ENCODE measurements at places on chromosomes 2 and 18.
A peak's percentile ranks its signal among the peaks of the same experiment; 100 is the strongest.

GRCh38 chr2:28338046-28338817, 54.4 kb upstream of the FOSL2 start:
- no peak for DNase-seq

DNA sequence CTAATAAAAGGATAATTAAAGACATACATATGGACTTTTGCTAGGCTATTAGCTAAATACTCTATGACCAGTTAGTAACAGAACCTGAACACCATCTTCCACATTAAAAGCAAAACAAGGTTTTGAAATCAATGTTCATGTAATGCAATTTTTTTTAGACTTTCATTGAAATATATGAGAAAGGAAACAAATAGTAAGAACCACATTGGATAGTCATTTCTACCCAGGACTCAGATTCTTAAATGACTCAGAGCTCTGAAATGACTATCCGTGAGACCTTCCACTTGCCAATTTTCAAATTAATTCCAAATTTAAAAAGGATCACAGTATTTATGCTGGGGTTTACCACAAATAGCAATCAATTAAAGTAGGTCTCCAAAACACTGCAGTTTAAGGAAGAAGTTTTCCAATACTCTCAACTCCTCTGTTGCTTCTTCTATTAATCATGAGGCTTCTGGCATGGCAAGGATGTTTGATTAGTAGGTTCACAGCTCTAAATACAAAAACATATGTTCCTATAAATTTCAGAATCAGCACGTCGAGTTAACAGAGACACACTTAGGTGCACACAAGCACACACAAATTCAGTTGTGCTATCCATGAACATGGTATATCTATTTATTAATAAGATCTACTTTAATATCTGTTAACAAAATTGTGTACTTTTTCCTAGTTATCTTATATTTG, 841.0 kb downstream of the RNF144A start:
- no peak for DNase-seq

GRCh38 chr2:23656597-23656973, 270.3 kb downstream of the ATAD2B start:
- no peak for DNase-seq

GRCh38 chr18:13800505-13801259, 23.3 kb upstream of the MC5R start:
- DNase-seq: peak; percentile 36

DNA sequence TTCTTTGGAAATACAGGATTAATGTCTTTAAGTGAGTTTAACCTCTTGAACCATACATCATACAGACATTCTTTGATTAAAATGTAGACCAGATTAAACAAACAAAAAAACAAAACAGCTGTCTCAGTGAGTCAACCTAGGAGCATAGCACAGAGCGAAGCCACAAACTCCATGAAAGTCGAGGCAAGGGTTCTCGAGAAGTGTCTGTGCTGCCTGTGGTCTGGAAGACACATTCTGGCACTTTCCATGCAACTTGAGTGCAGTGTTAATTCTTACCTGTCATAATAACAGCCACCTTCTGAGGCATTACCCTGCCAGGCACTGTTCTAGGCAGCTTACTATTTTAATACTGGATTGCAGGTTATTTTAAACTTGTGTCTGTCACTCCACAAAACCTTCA, 435.5 kb upstream of the MMADHC start:
- no peak for DNase-seq

- no peak for DNase-seq
Measured at GRCh38 chr2:190318931-190319554, 583 bp downstream of the HIBCH start.

DNA sequence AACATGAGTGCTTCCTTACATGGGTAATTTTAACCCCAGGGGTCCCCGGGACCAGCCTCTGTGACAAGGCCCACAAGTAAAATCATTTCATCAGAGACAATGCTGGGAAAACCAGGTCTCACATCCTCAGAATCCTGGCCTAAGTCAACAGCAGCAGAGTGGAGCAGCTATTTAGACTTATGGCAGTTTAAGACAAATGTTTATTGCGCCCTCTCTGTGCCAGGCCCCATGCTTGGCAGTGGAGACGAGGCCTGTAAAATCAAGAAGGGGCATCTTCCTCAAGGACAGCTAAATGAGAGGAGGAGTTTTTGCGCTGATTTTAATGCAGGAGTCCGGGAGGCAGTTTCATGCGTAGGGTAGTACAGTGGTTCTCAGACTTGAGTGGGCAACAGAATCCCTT, 56.0 kb upstream of the ACAA2 start:
- no peak for DNase-seq

GRCh38 chr2:111954602-111955332, 56.4 kb downstream of the MERTK start:
- DNase-seq: no peak

GRCh38 chr2:159976527-159977160, 85.8 kb downstream of the PLA2R1 start:
- no peak for DNase-seq

DNA sequence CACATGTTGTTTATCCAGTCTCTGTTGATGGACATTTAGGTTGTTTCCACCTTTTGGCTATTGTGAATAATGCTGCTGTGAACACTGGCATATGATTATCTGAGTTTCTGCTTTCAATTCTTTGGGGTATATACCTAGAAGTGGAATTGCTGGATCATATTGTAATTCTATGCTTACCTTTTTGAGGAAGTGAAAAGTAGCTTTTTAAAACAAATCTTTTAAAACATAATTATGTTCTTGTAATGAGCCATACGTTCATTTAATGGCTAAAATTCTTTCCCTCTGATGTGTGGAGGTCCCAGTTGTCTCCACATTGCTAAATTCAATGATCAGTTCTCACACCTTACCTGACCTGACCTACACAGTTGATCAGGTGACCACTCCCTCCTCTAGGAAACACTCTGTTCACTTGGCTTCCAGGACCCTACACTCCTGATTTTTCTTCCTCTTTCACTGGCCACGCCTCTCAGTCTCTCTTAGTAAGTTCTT, 27.8 kb upstream of the SERTAD2 start:
- no peak for DNase-seq

- no peak for DNase-seq
Measured at GRCh38 chr2:23561088-23561487, 176.1 kb downstream of the KLHL29 start.

DNA sequence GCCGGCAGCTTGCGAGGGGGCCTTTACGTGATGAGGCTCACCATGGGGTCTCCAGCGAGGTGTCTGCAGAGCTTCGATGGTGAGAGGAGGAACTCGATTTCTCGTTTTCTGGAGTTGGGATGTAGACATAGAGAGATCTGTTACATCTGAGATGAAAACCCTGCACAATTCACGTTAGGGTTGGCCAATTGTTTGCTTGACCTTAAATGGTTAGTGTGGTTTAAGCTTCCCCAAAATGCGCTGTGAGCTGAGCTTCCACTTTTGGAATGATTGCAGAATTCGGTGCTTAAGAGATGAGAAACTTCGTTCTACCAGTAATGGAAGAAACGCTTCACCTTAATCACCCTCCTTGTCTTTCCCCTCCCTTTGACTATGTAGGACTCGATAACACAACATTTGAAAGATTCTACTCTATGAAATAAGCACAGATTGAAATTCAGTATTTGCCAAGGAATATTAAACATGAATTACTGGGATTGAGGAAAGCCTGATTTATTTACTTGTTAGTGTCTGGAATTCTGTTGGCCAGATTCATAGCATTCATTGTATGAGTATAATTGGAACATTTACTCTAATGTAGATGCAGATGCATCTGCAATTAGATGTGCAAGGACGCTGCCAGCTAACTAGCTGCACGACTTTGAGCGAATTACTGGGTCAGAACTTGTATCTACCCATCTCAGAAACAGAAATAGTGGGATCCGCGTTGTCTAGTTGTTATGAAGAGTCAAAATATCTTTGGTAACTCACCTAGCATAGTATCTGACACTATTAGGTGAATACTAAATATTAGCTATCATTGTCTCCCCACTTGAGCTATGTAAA, 1.6 kb upstream of the KLF7 start:
- DNase-seq: no peak

DNA sequence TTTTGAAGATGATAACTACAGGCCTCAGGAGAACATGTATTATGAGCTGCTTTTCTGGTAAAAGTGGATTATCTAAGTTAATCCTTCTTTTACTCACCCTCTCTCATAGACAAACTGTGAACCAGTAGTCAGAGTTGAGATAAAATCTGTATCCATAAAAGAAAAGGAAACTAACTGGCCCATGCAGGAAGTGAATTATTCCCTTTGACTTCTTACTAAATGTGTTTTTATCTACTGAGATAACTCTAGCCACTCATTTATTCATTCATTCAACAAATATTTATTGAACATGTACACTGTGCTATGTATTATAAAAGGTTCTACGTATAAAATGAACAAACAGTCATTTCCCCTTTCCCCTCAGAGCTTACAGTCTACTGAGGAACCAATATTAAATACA, 10.0 kb downstream of the WDR35 start:
- DNase-seq: no peak

DNA sequence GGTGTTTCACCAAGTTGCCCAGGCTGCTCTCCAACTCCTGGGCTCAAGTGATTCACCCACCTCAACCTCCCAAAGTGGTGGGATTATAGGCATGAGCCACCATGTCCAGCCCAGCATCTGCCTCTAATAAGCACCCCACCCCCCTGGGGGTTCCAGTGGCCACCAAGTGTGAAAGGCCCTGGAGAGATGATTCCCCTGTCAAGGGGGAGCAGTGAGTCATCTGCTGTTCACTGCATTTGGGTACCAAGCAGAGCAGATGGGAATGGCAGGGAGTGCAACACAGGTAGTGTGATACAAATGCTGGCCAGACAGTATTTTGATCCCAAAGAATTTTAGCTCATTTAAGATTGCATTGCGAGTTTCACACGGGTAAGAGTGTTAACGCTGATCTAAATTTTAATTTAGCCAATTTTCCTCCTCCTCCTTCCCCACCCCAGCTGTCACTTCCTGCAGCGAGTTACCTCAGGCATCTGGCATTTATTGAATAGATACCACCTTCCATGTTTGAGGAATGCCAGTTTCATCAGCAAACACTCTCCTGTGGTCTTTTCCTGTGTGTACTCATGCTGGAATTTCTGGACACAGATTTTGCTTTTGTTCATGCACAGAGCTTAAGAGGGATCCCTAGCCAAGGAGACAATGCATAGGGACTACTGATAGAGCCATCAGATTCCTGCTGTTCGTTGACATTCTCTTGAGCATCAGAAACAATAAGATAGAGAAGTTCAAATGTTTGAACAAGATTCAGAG, 32.4 kb upstream of the NCK2 start:
- no peak for DNase-seq

DNA sequence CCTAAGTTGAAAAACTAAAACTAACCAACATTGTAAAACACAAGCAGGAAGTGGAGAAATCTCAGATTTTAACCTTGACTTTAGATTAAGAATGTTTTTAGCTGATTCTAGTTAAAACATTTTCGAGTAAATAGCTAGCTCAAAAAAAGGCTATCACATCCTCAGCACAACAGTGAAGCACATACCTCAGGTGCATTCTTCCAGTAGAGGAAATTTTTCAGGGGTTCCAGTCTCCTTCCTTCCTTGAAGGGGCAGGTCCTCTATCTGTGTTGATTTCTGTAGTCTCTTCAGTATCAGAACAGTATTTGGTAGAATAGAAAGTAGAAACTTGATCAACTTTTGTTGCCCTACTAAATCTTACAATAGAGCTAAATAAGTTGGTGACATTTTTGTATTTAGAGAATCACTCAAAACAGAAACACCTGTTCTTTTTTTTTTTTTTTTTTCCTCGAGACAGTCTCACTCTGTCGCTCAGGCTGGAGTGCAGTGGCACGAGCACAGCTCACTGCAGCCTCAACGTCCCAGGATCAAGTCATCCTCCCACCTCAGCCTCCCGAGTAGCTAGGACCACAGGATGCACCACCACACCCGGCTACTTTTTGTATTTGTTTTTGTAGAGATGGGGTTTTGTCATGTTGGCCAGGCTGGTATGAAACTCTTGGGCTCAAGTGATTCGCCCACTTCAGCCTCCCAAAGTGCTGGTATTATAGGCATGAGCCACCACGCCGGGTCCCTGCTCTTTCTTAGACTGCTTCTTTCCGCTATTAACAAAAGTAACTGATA, 6.9 kb upstream of the GPR155 start:
- peak; percentile 9 for DNase-seq

DNA sequence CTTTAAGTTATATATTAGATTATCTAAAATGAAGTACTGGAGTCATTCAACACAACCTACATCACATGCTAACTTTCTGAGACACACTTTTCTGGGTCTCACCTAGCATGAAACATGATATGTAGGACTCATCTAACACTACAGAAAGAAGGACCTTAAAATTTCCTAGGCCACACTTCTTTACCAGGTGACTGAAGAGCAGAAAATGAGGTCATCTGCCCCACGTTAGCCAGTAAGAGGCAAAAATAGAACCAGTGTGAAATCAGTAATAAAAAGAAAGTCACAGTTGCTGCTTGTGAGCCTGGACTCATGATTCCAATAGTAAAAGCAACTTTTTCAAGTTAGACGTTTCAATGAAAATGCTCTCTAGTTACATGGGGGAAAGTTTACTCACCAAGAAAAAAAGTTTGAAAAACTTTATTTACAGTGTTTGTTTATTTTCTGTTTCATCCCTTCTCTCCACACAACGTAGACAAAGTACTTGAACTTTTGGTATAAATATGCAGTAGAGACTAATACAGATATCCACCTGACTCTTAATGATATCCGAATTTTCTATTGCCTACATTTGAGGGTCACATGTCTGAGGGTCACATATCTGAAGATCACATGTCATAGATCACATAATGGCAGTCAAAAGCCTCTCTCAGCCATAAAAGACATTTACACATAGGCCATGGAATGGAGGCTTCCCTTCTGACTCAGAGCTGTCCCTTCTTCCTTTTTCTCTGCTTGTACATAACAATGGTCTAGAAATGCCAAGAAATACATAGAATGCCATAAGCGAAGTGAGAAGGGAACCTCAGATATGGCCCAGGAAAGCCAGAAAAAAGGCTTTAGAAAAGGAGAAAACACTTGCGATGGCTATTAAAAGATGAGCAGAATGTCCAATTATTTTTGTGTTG, 362.9 kb downstream of the ZEB2 start:
- DNase-seq: no peak

DNA sequence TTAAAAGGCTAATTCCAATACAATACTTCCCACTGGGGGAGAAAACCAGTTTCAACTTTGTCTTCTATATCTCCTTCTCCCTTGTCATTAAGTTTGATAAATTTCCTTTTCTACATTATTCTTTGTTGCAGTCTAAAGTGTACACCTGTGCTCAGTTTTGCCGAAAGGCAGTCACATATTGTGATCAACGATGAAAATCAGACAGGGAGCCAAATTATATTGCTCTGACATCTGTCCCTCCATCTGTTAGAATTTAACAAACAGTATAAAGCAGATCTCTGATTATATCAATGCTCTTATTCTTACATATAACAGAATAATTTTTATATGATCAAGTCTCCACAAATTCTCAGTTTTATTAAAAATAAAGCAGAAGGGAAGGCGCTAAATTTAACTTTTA, 496.7 kb downstream of the NRXN1 start:
- no peak for DNase-seq

- no peak for DNase-seq
Measured at GRCh38 chr2:162041485-162041884, 32.5 kb downstream of the DPP4 start.

- no peak for DNase-seq
Measured at GRCh38 chr2:112644933-112645309, 818 bp upstream of the SLC20A1 start.

Measured in T-cell (primary cell).